Tongue (tissue), 3 donors: ENCODE measurements at places on chromosomes 4 and X. TPM values are rescaled to one million over a fixed set of nuclear protein-coding genes. Genes with fewer than 3 reads are reported as not detected.

Gene CT55
- not detected for total RNA-seq

Gene HSD17B13
- total RNA-seq, result not detected

Gene DNAJB14
- total RNA-seq, result 40.5 TPM

Gene TREX2
- total RNA-seq, result 2.2 TPM

Gene GNL3L
- total RNA-seq, result 40.9 TPM

Gene TMEM271
- 0.41 TPM for total RNA-seq

Gene RAB40AL
- not detected for total RNA-seq

Gene MAGEE1
- total RNA-seq, result 2.7 TPM

Gene HAND2
- total RNA-seq, result 13.2 TPM

Gene ANK2
- 371 TPM for total RNA-seq

Gene GAB1
- 49.6 TPM for total RNA-seq

Gene MAGEA9B
- total RNA-seq, result not detected

Gene EREG
- 0.72 TPM for total RNA-seq
